Stimulated activated CD8-positive, alpha-beta memory T cell treated with anti-CD3 and anti-CD28 coated beads, Interleukin-7, amount 100 ng/mL, for 4 hours (primary cell): ENCODE measurements at places on chromosomes 5 and 9.

GRCh38 chr5:159660401-159660800 is 255.9 kb upstream of the ADRA1B start:
- no peak for DNase-seq

DNA sequence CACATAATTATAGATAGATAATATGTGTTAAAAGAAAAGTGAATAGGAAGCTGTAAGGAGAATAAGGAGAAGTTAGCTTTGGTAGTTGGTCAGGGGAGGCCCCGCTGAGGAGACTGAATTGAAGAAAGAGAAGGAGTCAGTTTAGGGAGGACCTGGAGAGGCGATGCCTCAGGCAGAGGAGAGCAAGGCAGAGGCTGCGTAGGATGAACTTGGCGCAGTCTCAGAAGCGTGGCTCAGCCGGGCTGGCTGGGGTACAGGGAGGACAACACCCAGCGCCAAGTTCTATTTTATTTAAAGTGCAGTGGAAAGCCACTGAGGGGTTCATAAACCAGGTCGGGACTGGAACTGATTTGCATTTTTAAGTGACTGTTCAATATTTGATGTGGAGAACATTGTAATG is 68.5 kb downstream of the PTCD2 start:
- no peak for DNase-seq

DNA sequence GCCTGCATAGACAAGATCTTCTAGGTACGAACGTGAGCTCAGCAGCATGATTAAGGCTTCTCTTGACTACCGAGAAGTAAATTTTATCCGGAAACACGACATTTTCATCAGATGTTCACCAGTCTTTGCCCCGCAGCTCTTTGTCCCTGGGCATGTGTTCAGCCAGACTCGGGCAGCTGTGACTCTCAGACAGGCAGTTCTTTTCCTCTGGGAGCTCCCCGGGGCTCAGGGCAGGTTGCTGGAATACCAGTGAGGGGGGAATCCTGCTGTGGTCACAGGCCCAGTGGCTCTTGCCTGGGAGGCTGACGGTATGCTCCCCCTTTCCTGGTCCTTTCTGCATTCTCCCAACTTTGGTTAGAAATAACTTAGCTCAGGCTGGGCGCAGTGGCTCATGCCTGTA is 186.1 kb downstream of the GNA14 start:
- no peak for DNase-seq

- DNase-seq: no peak
Observed at GRCh38 chr5:136309376-136309775, 56.0 kb downstream of the TRPC7 start.

DNA sequence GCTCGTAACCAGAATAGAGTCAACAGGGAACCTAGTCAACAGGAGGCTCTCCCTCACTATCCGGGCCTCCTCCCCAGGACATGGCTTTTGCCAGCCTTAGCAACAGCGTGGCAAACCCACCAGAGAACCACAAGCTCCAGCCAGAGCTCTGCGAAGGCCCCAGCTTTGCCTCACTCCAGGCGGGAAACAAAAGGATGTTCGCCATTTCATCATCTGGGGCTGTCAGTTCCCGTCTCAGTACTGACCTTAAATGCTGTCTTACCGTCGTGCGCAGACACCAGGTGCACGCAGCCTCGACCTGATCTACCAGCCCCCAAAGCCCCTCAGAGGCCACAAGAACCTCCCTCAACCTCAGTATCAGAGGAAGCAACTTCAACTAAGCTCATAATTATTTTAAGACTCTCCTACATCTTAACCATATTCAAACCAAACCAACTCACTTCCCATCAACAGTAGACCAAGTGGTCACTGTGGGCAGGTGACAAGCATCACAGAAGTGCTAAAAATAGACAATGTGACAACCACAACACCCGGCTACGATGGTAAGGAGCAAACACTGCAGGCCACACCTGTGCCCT is 71.4 kb downstream of the SEMA4D start:
- no peak for DNase-seq

DNA sequence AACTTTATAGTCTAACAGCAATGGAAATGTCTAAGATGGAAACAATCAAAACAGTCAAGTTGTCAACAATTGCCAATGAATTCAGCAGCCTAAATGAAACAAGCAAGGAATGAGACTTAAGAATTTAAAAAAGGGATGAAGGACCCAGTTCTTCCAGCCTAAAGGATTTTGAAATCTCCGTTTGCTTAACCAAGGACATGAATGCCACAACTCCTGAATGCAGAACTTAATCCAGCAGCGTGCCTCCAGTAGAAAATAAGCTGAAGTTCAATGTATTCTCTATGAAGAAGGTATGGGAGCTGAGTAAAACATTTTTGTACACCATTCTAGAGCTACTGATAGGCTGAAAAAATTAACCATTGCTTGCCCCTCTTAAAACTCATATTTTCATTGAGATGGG is 411.3 kb downstream of the ARHGEF28 start:
- no peak for DNase-seq

- no peak for DNase-seq
Observed at GRCh38 chr9:95791695-95792094, 83.8 kb upstream of the ERCC6L2 start.

- no peak for DNase-seq
Observed at GRCh38 chr5:61308712-61309111, 23.3 kb upstream of the ZSWIM6 start.

DNA sequence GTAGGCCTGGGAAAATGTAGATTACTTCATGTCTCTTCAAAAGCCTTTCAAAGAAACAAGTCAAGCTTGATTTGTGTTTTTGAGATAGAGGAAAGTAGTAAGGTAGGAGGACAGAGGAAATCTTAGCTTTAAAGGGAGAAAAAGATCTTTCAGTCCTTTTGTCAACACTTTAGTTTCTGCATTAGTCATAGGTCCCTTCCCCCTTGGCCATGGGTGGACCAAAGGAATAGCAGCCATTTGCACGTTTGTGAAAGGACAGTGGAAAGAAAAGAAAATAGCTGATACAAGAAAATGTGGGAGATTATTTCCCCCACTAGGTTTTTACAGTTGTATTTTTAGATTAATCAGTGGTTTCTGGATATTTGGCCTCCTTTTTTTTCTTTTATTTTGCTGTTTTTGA is 121.9 kb upstream of the GRHPR start:
- DNase-seq: no peak

- no peak for DNase-seq
Observed at GRCh38 chr9:136542241-136543040, 3.4 kb downstream of the NOTCH1 start.

DNA sequence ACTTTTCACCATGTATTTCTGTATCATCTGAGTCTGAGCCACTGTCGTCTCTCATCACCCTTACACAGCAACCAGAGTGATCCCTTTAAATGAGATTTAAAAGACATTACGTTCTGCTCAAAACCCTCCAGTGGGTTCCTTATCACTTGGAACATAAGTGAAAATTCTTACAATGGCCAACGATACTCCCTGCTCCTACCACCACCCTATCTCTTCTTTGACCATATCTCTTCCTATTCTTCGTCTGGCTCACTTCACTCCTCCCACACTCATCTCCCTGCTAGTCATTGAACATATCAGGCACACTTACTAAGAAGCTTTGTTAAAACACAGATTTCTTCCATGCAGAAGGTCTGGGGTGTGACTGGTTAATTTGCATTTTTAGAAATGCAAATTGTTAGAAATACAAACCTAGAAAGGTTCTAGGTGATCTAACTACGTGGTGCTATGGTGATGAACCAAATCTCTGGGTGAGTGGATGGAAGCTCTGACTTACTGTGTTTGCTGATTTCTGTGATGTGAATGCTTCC is 166.6 kb upstream of the CD180 start:
- no peak for DNase-seq

GRCh38 chr5:136332223-136333015 is 32.9 kb downstream of the TRPC7 start:
- no peak for DNase-seq

DNA sequence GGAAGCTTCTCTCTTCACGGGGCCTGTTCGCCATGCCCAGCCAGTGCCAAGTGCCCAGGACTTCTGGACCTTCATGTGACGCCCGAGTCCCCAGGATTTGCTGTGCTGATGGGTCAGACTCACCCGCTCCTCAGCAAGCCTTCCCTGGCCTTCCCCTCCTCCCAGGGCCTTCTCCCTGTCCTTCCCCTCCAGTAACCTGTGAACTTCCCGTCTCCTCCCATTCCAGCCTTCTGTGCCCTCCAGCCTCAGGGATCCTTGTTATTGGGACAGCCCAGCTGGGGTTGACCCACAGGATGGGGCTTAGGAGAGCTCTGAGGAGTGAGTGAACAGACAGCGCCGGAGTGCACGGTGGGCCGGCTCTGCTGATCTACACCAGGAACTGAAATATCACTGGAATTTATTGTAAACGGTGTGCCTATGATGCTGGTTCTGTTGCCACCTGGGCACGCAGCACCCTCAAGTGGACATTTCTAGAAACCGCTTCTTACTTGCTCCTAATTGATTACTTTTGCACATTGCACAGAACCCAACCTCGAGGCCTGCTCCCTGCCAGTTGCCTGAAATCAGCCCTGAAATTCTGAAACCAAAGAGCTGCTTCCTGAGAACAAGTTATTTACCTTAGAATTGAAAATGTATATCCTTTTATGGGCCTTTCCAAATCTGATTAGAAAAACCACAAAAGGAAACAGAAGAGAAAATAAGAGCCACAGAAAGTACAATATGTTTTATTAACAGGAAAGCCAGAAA is 1.5 kb downstream of the SPAAR start:
- no peak for DNase-seq

GRCh38 chr9:132049900-132050299 is 29.8 kb downstream of the MED27 start:
- no peak for DNase-seq

DNA sequence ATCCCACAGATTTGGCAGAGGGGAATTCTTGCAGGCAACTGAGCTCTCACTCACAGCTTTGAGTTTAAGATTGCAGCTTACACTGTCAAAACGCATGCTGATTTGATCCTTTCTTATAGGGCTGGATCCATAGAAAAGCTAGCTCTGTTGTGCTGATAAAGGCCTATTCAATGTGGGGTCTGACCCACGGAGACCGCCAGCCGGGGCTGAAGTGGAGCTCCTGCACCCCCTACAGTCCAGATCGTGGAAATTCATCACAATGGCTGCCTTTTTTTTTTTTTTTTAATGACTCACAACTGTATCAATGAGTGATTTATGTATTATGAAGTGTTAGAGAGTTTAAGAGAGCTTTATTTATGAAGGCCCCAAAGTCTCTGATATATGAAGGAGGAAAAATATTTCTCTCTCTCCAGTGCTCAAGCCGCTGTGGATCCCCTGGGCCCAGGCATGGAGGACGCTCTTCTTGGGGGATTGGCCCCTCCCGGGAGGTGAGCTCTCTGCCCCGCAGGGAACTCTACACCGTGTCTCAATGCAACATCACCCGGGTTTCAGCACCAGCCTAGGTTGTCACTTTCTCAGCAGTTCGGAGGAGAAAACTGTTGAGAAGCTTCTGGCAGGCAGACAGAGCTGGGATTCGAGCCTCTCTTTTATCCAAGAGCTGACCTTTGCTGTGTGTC is 700.2 kb downstream of the IRX1 start:
- DNase-seq: no peak

DNA sequence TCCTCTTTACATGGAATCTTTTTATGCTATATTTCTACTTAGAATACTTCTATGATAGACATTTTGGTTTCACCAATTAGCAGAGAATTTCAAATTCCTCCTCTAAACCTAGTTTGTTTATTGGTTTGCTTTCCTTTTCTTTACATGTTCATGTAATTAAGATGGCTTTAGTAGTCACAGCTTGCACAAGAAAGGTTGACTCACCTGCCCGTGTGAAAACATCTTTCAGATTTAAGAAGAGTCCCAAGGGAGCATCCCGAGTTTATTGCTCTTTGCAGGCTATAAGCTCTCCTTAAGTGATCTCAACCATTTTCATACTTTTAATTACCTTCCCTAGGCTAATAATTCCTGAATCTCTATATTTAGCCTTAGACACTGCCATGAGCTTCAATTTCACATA is 28.9 kb downstream of the TYRP1 start:
- DNase-seq: no peak

DNA sequence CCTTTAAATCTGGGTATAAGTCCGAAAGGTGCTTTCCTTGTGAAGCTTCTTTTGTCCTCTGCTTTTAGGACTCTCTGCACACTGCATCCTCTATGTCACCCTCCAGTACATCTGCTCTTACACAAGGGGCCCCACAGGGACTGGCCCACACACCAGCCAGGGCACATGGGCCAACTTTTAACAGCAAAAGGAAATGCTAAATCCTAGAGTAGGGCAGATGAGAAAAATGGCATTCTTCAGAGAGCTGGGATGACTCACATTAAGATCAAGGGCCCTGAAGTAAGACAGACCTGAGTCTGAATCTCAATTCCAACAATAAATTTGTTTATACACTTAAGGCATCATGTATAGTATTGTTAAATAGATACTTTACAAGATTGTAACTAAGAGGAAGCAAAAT is 40.3 kb upstream of the CDKN2B start:
- no peak for DNase-seq
